IPS DF 19.7 (cell line): ENCODE measurements at places on chromosomes 7 and 10.

- no peak for DNase-seq
Observed at GRCh38 chr7:81111358-81111757, 192.5 kb upstream of the SEMA3C start.

DNA sequence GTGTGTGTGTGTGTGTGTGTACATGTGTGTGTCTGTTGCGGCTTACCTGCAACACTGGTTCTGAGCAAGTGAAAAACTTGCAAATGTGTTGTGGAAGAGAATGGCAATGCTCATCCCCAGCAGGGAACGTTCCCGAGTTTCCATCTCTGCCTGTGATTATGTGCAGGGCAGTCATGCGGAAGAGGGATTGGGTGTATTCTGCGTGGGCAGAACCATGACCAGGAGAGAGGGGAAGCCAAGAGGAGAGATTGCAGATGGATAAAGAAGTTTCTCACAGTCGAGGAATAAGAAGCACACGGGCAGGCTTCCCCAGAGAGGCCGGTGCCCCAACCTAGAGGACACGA is 99.9 kb downstream of the CTBP2 start:
- no peak for DNase-seq

DNA sequence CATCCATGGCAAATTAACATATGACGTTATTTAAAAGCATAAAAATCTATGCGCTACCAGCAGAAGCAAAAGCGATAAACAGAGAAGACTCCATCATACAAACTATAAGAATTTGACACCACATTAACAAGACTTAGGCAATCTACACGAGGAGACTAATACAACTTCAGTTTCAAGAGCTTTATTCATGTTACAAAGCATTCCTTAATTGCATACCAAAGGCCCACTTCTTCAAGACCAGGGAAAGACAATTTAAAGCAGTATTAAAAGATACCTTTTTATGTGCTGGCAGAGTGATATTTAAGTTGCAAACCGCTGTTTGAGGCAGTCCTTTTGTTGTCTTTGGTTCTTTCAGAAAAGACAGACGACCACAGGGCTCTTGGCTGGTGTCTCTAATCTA is 176.0 kb upstream of the CCDC6 start:
- DNase-seq, result no peak

- DNase-seq, result no peak
Observed at GRCh38 chr7:29749701-29750321, 56.5 kb upstream of the WIPF3 start.

DNA sequence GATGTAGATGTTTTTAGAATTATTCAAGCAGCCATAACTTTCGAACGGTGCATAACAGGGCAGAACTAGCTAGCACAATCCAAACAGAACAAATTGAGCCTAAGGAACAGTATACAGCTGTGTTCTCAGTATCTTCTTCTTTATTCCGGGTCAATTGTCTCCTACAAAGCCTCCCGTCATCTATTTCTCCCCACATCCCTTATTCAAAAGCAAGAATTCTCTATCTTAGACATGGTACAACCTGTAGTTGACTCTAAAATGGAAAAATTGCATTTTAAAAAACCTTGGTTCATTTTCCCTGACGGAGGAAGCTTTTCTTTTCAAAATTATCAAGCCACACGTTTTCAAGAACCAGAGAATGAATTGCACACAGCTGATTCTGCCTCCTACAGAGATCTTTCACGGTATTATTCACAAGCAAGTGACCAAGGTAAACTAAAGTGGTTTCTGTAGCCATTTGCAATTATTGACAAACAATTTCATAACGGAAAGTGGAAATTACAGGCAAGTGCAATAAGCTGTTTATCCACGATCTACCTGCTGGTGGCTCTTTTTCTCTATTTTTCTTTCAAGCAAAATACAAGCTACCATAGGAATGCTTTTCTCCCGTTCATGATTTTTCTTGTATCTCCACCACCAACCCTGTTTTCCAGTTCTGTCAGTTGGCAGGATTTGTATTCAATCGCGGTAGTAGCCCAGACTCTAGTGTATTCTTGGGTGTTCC is 2.3 kb downstream of the GRM8 start:
- no peak for DNase-seq

DNA sequence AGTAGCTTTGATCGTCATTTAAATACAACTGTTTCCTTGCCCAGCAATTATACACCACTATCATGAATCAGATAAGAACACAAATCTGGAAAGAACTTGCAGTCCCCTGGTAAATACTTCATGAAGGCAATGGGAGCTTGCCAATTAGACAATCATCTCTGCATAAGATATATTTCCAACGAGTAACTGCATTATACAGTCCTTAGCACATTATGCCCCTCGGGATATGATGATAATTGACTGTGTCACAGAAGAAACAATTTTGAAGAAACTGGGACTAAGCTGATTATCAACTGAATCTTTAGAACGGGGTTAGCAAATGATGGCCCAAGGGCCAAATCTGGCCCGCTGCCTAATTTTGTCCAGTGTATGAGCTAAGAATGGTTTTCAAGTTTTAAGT is 155.7 kb downstream of the TRIL start:
- no peak for DNase-seq

DNA sequence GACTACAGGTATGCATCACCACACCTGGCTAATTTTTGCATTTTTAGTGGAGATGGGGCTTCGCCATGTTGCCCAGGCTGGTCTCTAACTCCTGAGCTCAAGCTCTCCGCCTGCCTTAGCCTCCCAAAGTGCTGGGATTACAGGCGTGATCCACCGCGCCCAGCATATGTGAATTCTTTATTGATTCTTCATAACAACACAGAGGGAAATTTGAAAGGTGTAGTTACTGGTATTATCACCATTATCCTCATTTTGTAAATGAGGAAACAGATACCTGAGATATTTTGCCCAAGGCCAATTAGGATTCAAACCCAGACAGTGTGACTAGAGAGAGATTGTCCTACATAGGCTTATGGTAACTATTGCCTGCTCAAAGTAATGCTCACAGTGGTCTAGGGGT is 22.6 kb downstream of the TCF7L2 start:
- DNase-seq, result no peak

GRCh38 chr7:138154661-138155060 is 78.4 kb downstream of the AKR1D1 start:
- DNase-seq, result no peak

GRCh38 chr7:74657692-74658177 is at the start of gene GTF2I:
GTF2I (plus strand) TSS chr7:74657718; CDS start chr7:74689129, 31,411 bp downstream.
- no peak for DNase-seq

DNA sequence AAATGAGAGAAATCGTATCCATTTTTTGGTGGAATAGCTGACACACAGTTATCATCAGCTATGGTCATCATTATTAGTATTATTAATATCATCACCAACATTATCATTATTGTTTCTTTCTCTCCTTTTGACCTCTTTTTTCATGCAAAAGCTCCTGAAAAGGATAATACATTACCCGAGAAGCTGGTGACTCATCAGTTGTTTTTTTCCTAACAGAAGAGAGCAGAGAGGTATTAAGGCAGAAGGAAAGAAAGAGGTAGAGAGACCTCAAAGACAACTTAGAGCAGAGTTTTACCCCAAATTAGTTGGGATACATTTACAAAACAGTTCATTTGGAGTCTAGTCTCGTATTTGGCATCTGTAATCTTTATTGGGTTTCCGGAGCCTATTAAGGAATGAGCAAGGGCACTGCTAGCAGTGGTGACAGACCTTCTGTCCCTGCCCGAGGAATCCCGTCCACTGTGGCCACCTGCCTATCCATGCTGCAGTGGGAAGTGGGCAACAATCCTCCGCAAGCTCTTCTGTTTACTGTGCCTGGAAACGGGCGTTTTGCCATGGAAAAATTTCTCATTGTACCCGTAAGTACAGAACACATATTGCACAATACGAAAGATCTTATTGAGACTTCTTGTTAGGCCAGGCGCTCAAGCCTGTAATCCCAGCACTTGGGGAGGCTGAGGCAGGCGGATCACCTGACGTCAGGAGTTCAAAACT is 170.0 kb upstream of the MKLN1 start:
- DNase-seq, result no peak

DNA sequence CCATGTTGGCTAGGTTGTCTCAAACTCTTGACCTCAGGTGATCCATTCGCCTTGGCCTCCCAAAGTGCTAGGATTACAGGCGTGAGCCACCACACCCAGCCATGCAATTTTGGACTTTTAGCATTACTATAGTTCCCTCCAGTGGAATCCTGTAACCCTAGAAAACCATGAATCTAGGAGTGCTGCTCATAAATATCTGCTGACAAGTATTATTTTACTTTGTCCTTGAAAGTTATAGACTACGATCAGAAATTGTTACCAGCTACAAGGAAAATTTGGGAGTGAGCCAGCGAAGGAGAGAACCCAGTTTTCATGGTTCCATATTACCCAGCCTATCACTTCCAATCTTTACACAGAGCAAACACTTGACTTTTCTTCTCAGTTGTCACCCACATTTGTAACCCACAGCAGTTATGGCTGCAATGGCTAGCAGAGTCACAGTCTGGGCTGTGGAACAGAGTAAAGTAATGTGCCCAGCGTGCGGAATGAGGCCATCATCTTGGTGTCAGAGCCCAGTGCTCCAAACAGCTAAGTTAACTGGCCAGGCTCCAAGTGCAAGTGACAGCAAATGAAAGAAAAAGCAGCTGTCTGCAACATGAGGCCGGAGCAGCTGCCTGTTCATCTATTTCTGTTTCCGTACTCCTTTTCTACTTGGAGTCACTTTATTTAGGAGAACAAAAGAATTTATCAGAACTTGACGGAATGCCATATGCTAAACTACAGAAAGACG is 29.9 kb downstream of the ZC3HC1 start:
- no peak for DNase-seq

- no peak for DNase-seq
Observed at GRCh38 chr10:22251751-22252223, 34.0 kb upstream of the EBLN1 start.

DNA sequence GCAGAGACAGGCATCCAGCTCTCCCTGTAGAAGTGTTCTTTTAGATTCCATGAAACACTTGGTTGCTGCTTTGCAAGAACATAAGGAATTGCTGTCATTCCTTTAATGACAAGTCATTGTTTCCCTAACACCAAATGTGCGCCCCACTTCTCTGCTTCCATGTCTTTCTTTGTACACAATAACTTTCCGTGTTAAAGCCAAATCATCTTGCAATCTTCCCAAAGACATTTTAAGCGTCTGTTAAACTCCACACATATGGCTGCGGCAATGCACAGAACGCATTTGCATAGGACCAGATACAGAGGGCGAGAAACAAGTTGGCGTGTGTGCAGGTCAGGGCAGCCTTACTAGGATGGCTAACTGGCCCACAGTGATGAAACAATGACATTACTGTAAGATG is 399.3 kb upstream of the PRKCQ start:
- no peak for DNase-seq
